ENCODE measurements at places on chromosomes 6 and 20.

- DNase-seq: no peak
Measured at GRCh38 chr6:23077772-23078171, 508.4 kb downstream of the HDGFL1 start.

GRCh38 chr6:72246926-72247325, 360.6 kb downstream of the RIMS1 start:
- no peak for DNase-seq

DNA sequence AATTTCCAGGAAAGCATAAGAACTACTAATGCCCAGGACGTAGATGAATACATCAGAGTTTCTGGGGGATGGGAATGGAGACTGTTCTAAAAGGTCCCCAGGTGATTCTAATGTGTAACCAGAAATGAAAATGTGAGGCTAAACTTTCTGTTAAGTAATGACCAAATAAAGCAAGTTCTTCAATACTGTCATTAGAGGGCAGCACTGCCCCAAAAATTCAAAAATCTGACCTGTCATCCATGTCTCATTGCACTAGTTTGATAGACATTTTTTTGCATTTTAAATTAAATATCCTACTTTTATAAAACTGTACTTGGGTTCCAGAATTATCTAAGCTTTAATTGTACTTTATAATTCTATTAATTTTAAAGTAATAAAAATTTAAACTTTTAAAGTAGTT, 94.9 kb downstream of the RFX6 start:
- DNase-seq: no peak

DNA sequence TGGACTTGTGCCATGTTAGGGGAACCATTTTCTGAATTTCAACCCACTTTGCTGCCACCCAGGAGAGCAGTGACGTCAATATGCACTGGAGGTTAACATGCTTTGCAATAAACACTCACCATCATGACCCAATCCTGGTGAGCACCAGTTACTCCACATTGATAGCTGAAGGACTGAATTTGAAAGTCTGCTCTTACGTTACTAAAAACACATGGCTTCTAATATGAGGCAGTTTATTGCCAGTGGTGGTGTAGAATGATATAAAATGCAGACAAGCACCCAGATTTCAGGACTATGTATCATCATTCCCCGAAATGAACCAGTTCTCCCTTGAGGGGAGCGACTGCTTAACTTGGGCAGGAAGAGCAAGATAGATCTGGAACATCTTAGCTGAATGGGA, 23.8 kb downstream of the RFPL4B start:
- no peak for DNase-seq

- DNase-seq: no peak
Measured at GRCh38 chr20:4225745-4226144, 210.4 kb upstream of the RNF24 start.

GRCh38 chr20:16803965-16804792, 56.0 kb downstream of the OTOR start:
- DNase-seq: no peak

- DNase-seq: no peak
Measured at GRCh38 chr6:7593229-7593628, 3.2 kb downstream of the SNRNP48 start.

DNA sequence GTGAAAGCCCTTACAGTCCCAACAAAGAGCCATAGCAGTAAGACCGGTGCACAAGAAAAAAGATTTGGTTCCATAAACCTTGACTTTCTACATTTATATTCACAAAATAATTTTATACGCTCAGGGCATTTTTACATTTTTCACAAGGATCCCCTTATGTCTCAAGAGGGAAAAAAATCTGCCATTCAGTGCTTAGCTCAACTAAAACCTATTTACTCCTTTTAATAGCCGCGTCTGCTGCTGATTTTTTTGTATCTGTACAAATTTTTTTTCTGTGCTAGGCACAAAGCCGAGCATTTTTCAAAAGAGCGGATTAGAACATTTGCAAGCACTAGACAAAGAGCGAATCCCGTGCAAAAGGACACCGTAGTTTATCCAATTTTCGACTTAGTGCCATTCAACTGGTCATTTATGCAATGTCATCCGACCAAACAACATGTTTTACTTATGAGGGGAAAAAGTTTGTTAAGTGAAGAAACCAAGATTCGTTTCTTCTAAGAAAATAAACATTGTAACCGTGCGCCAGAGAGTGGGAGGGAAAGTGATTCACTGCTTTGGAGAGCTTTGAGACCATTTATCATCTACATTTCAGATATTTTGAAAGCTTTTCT, 3.7 kb downstream of the TFAP2D start:
- no peak for DNase-seq

GRCh38 chr20:58081846-58082245, 146.6 kb downstream of the ANKRD60 start:
- no peak for DNase-seq

- DNase-seq: no peak
Measured at GRCh38 chr20:32248043-32248442, 29.4 kb upstream of the KIF3B start.

GRCh38 chr6:70163795-70164194, 139.1 kb downstream of the COL9A1 start:
- DNase-seq: no peak

DNA sequence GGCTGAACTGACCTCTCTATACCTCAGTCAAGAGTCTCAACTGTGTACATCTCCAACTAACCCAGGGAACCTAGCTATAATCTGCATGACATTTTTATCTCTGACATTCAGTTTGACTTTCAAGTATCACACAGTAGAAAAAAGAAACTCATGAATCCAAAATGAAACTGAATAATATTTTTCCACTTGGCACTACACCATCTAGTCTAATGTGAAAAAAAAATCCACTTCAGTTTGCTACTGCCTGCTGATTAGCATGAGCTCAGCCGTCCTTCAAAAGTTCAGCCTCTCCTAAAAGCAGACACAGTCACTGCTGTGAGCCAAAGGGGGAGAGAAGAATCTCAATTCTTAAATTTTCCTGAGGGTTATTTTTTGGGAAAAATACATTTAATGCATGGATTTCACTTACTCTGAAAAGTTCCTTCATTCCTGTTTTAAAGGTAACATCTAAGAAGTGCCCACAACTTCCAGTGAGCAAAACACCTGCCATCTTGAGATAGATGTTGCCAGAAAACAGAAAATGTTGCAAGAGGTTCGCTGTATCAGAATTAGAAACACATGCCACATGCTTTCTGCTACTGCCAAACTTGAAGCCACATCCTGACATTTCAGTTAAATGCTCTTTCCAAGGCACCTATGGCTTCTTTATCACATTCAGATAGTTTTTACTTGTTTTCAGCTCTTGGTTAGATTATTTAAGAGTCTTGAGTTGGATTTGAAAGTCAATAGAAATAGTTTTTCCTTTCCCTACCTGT, 95.4 kb downstream of the MKKS start:
- no peak for DNase-seq

DNA sequence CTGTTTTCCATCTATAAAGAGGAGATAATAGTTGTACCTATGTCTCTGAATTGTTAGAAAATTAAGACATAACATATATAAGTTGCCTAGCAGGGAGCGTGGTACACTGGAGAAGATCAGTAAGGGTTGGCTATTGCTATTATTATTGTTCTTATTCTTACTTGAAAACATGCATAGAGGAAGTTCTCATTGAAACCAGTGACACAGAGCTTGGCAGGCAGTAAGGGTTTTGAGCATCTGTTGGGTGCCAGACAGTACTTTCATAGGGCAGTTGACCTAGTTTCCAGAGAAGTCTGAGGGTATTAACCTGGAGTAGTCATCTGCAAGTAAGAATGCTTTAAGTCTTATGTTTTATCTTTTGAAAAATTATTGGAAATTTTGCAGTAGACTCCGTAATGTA, 13.3 kb upstream of the SGK1 start:
- DNase-seq: no peak

GRCh38 chr6:11714116-11714797, 64.3 kb downstream of the ADTRP start:
- no peak for DNase-seq

GRCh38 chr6:6346427-6347023, 26.1 kb upstream of the F13A1 start:
- no peak for DNase-seq

- no peak for DNase-seq
Measured at GRCh38 chr6:13495112-13495776, 7.8 kb upstream of the GFOD1 start.

DNA sequence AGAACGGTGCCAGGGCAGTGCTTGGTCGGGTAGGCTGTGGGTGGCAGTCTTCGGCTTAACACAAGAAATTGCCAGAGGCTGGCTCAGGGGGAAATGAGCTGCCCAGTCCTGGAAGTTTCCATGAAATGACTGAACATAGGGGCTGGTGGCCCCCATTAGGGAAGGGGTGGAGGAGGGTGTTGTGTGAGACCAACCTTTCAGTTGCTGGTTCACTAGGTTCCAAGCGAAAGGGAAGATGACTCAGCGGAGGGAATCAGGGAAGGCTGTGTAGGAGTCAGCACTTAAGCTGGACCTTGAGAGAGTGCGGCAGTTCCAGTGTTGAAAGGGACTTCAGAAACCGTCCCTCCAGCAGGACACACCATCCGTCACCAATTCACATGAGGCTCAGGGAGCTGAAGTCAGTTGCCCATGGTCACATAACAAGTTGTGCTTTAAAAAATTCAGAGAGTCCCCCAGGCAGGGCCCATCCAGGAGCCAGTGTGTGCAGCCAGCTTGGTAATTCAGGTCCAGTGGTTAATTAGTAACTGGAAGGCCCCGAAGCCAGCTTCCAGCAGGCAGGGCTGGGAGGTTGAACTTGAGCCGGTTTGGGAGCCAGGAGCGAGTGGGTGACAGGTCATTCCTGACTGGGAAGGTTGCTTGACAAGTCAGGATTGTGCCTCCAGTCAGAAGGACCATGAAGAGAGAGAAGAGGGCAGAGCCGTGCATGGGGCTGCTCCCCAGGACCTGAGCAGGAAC, at the start of gene SGK2:
SGK2 (plus strand) TSS at position 616 of the 735 bp plus-strand sequence. CDS start 7,469 bp downstream, outside the sequence.
- DNase-seq: no peak

DNA sequence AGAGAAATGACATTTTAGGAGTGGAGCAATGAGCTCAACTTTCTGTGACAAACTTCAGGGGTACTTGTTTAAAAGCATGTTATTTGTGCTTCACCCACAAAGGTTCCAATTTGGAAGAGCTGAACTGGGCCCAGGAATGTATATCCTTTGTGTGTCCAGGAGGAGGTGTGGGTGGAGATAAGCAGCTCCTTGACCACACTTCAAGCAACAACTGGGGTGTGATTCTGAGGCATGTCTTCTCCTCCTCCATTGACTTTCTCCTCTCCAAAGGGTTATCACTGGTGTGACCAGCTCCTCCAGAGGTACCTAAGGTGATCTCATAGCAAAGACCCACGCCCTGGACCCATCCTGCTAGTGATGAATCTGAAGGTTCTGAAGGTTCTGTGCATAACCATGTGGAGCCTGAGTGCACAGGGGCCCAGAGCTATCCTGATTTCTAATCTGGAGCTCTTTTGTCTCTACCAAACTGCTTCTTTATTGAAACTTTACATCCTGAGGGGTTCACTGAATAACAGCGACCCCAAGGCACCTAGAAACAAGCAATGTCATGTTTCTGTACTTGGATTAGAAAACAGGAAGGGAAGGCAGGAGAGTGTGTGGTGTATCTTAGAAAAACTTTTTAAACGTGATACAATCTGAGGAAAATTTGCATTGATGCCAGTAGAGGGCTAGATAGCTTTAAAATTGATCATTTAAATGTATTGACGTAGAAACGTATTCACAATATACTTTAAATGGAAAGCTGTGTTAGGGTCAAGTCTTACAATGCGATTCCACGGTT, 60.9 kb upstream of the CD93 start:
- no peak for DNase-seq

DNA sequence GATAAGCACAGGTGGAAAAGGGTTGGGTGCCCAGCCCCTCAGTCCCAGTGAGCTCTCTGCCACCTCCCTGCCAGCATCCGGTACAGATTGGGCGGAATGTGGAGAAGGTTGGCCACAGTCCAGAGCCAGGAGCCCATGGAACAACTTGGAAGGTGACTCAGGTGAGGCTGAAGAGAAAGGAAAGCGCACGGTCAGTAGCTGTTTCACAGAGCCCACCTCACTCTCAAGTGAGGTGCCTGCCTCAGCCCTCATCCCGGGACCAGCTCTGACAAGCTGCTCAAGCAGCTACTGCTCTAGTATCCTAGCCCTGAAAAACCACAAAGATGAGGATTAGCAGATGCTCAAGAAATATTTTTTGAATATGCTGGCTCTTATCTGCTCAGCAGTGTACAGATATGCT, 1.1 kb upstream of the MMP24OS start:
- DNase-seq: no peak

DNA sequence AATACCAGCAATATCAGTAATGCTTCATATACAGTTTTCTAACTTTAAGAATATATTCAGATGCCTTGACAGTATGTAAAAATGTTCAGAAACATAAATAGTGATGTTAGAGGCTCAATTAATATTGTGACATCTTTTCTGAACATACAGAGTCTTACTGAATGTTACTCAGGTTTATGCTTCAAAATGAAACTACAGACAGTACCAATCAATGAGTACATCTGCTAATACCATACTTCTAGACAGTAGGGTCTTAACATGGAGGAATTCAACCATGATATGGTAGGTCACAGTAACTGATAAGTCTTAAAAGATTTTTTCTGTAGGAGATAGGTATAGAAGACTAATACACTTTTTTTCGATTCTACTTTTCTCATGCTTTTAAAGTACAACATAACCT, 8.3 kb downstream of the GCLC start:
- DNase-seq: no peak

DNA sequence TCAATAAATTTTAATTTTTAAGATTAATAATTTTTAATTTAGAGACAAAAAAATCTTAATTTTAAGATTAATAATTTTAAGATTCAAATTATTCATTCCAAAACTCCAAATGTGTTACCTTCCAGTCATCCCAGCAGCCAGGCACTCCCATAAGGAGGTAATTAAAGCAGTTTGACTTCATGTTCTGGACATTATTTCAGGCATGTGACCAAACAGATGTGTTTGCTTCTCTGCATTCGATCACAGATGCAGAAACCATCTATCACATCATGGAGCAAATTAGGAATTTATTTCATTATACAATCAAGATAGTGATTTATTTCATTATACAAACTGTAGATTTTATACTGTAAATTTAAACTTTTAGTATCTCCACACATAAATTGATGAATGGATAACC, 150.3 kb downstream of the AKAP7 start:
- no peak for DNase-seq

GRCh38 chr20:11338496-11339306, 579.0 kb upstream of the BTBD3 start:
- DNase-seq: no peak

DNA sequence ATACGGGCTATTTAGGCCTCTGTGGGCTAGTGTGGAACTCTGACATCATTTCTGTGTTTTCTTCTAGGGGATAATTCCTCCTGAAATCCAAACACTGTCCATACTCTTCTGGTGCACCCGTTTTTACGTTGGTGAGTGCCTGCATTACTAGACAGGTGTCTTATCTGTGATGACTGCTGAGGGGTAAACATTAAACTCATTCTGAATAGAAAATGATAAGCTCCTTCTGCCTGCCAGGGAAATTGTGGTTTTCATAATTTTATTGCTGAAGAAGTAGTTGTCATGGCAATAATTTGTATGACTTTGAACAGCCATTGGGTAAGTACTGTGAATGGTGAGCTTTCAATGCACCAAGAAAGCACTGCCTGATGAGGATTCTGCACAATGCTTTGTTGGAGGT, 705.6 kb downstream of the UTRN start:
- no peak for DNase-seq
